Sciatic nerve (tissue), 2 donors: ENCODE measurements at places on chromosomes 7 and 10.
A peak's percentile ranks its signal among the peaks of the same experiment; 100 is the strongest.

GRCh38 chr7:151087245-151088018, 1.2 kb downstream of the AGAP3 start:
- peak; percentile 79 for DNase-seq

- no peak for DNase-seq
These were observed 132.3 kb downstream of the PLXNA4 start for GRCh38 chr7:132443761-132444520.

DNA sequence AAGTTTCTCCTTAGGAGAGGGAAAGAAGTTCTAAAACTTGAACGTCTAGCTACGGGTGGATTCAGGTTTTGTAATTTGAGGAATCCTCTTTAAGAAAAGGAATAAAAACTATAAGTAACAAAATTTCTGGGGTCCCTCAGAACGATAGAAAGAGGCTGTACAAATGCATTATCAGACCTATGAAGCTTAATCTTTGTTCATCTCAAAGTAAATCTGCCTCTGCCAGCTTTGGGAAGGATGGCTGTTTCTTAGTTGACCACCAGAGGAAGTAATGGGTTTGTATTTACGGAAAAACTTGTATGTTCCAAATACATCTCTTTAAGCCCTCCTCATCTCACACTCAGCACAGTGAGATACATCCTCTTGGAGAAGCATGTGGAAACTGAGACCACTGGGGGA, 864 bp downstream of the PSTK start:
- no peak for DNase-seq

DNA sequence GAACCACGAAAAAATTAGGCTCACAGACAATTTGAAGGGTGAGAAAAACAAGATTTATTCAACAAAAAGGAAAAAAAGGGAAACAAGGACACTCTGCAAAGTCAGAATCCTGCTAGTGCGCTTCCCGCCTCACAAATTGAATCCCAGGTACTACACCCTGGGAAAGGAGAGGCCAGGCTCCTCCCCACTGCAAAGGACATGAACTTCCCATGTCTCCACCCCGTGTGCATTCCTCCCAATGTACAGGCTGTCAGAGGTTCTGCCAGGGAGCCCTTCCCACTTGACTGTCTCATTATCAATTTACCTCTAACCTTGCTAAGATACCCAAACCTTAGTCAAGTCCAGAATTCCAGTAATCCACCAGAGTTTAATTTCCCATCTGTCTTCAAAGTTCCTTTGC, 70.4 kb upstream of the CDK1 start:
- no peak for DNase-seq

DNA sequence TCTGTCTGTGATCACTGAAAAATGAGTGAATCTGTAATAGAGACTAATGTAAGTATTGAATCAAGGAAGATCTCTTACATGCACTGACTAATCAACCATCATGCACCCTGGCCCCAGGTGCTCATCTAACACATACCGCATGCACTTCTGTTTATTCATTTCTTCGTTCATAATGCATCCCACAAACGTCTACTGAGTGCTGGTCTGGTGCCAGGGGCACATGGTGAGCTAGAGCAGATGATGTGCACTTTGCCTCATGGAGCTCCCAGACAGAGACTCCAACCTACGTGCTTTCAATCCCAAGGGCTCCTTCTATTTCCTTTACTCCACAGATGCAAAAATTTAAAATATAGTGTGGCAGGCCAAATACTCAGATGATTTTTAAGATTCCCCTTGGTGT, 10.7 kb downstream of the C10orf90 start:
- no peak for DNase-seq

DNA sequence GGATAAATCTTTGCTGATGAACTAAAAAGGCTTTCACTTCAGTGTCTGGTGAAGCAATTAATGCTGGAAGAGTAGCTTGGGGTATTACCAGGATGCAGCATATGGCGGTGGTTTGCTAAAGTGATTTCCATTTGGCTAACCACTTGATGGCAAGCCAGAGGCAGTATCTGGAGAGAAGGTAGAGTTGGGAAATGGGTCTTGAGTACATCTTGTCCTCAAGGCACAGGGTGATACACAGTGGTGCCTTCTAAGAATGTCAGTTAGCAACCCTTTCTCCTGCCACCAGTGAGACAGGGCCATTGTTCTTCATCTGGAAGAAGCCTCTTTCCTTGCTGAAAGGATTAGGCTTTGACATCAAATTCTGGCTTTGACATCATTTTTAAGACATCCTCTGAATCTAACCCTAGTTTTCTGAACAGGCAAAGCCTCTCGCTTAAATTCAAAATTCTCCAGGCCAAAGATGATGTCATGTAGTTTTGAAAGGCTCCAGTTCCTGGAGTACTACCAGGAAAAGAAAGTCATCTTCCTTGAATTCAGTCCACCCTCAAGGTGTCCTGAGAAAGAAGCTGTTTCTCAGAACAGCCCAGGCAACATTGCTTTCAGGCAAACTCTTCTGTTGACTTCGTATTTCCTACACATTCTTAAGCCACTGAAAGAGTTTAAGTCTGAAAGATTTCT, 162.4 kb downstream of the ARID5B start:
- no peak for DNase-seq

- DNase-seq: no peak
These were observed 12.0 kb upstream of the RASSF4 start for GRCh38 chr10:44947371-44948152.

- DNase-seq: no peak
These were observed 102.1 kb downstream of the EBF3 start for GRCh38 chr10:129861776-129862531.

DNA sequence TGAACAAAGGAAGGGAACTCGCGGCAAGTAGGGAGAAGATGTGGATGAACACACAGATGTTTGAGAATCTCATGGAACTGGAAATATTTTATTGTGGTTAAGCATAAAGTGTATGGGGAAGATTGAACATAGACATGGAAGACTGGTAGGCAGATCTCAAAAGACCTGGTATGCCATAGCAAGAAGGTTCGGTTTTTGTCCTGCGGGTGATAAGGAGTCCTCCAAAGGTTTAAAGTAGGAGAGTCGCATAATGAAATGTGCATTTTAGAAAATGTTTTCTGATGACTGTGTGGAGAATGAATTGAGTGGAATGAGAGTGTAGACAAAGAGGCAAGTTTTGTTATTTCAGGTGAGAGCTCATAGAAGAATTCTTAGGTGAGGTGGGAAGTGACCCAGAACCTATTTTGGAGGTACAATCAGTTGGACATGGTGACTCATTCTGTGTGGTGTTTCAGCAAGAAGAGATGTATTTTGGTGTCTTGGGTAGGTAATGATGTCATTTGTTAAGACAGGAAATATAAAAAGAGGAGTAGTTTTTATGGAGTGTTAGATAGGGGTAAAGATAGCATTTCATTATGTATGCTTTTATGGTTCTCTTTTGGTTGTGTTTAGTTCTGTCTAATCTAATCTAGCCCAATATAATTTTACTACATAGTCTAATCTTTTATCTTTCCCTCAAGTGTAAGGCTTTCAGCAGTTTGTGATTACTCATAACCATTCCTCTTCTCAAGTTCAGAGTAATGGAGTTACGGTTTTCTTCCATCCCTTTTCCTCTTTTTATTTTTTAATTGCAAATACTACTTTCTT, 239.2 kb downstream of the EXOC4 start:
- DNase-seq: no peak

GRCh38 chr7:142836426-142836825, 18.4 kb upstream of the EPHB6 start:
- DNase-seq: no peak

GRCh38 chr7:132337450-132338080, 238.7 kb downstream of the PLXNA4 start:
- no peak for DNase-seq

DNA sequence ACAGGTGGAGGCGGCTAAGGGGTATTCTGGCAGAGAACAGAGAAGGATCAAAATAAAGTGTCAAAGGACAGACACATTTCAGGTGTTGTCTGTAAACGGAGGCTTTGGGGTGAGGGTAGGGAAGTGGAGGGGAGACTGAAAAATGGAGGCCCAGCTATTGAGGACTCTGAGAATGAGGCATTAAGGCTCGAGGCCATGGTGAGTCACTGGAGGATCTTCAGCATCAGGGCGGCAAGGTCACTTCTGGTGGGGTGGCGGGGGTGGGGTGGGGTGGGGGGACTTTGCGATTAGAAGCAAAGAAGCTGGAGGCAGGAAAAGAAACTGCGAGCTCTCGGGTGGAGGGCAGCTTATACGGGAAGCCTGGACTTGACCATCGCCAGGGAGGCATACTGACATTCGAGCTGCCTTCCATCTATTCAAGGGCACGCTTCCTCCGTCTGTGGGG, 58.4 kb upstream of the PCGF5 start:
- DNase-seq: no peak
